ENCODE measurements at places on chromosomes 5 and 9. TPM values are rescaled to one million over a fixed set of nuclear protein-coding genes. Genes with fewer than 3 reads are reported as not detected.

The LMBRD2 gene
- total RNA-seq, result 31.6 TPM

The DMRT2 gene
- total RNA-seq, result 1.0 TPM

The SFXN1 gene
- 36.5 TPM for total RNA-seq

The SMIM33 gene
- not detected for total RNA-seq

The CDH9 gene
- 0.53 TPM for total RNA-seq

The TRIM36 gene
- 1.8 TPM for total RNA-seq

The TGFBI gene
- 394 TPM for total RNA-seq

The PROB1 gene
- total RNA-seq, result 1.4 TPM
